ENCODE measurements at places on chromosomes 13 and 19.

GRCh38 chr13:101996954-101997353 is 404.9 kb downstream of the FGF14 start:
- DNase-seq = no peak

DNA sequence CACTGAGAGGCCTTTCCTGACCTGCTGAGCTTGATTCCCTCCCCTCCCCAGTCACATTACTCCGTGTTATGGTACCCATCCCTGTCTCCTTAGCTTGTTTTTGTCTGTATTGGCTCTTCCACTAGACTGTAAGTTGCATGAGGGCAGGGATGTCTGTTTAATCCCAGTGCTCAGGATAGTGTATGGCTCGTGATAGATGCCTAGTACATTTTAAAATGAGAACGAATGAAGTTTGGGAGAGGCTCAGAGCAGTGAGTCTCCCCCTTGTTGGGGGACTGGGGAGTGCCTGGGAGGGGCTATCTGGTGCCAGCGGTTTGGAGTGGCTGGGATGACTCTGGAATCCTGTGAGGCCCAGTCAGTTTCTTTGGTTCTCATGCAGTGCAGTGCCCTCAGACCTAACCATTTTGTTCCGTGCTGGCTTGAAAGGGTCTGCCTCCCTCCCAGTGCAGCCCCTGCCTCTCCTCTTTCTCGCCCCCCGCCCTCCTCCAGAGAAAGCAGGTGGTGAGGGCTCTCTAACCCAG is 35.5 kb downstream of the ACTN4 start:
- DNase-seq = no peak

- no peak for DNase-seq
Measured at GRCh38 chr19:38035515-38036495, 128.8 kb downstream of the SIPA1L3 start.

- no peak for DNase-seq
Measured at GRCh38 chr13:85724546-85725432, 74.4 kb downstream of the SLITRK6 start.

DNA sequence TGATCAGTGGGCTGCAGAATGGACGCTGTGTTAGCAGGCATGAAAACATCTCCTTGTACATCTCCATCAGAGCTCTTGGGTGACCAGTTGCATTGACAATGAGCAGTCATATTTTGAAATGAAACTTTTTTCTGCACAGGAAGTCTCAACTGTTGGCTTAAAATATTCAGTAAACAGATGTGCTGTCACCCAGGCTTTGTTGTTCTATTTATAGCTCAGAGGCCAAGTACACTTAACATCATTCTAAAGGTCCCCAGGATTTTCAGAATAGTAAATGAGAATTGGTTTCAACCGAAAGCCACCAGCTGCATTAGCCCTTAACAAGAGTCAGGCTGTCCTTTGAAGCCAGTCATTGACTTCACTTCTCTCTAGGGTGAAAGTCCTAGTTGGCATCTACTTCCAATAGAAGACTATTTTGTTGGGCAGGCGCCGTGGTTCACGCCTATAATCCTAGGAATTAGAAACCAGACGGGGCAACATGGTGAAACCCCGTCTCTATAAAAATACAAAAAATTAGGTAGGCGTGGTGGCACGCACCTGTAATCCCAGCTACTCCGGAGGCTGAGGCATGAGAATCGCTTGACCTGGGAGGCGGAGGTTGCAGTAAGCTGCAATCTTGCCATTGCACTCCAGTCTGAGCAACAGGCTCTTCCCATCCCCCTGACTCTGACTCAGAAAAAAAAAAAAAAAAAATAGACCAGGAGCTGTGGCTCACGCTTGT is 7.9 kb upstream of the PDE4A start:
- no peak for DNase-seq

- no peak for DNase-seq
Measured at GRCh38 chr13:84607261-84608013, 725.2 kb upstream of the SLITRK1 start.

- DNase-seq = peak; percentile 77
Measured at GRCh38 chr13:43786766-43787517, at the start of gene ENOX1. ENOX1 (minus strand) TSS chr13:43786972.

- no peak for DNase-seq
Measured at GRCh38 chr19:7665076-7665475, 3.8 kb upstream of the RETN start.

DNA sequence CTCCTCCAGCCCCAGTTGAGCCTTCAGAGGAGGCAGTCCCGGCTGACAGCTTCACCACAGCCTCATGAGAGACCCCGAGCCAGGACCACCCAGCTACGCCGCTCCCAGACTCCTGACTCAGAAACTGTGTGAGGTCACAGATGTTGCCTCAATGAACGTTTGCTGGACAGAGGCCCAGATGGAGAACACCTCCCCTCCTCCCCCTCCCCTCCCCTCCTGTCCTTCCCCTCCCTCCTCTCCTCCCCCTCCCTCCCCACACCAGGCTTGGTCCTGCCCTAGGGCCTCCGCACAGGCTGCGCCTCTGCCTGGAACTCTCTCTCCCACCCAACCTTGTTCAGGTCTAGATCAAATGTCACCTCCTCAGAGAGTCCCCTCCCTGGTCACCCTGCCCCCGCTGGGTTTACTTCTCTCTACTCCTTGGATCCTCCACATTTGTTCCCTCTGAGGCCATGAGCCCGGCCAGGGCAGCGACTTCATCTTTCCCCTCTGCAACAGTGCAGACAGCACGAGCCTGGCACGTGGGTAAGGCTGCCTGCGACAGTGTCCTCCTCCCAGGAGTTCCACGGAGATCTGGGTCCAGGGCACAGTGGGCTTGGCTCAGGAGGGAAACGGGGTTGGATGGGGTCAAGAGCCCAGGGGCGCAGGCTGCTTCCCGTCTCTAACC is 17.4 kb downstream of the PIP5K1C start:
- DNase-seq = no peak

DNA sequence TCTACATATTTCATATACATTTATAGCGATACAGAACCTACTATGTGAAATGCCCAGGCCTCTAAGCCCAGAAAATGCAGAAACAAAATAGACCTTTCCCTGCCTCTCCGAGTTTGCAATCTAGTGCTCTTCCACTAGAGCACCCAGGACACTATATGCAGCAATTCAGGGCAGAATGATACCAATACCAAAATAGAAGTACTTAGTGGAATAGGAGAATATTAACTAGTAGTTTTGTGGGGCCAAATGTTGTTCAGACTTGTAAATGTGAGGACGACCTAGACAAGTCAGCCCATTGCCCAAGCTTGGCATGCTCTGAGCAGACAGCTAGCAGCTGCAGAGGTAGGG is 35.8 kb upstream of the FLT1 start:
- DNase-seq = no peak

GRCh38 chr19:35032356-35032865 is 2.1 kb downstream of the SCN1B start:
- no peak for DNase-seq

DNA sequence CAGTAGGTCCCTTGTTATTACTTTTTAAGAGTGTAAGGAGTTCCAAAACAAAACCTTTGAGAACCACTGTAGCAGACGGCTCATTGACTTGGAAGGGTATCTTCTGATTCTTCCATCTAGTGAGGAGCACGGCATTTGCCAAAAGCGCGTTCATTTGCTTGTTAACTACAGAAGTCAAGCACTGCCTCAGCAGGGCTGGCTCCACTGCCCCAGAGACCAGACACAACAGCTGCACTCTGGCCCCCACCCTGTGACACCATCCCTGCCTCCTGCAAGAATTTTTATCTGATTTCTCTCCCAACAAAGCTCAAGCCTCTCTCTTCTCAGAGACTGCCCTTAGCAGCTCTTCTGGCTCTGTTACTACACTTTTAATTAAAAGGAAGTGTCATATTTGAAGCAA is 20.7 kb upstream of the XPO4 start:
- DNase-seq = no peak

DNA sequence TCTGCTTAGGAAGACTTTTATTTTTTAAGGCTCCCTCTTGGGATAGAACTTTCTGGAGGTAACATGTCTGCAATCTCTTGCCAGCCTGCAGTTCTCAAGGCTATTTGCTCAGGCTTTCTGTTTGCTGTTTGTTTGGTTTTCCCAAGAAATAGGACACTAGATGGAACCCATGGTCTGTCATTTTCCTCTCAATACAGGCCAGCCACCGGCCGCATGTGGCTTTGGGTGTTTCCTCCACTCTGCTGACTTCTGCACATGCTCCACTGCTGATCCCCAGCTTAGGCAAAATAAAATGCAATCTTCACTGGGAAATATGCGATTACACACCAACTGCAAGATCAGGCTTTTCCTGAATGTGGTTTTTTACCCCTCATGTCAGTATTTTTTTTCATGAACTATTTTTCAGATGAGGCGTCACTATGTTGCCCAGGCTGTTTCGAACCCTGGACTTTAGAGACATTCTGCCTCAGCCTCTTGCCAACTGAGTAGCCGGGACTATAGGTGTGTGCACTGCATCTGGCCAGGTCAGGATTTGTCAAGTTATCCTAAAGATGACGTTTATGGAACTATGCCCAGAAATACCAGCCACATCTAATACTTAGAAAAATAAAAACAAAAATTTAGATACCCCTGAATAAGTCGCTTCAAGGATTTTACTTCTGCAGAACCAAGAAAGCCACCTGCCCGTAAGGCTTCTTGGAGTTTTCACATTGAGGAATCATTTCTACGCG is 94.3 kb upstream of the PABPC3 start:
- no peak for DNase-seq

DNA sequence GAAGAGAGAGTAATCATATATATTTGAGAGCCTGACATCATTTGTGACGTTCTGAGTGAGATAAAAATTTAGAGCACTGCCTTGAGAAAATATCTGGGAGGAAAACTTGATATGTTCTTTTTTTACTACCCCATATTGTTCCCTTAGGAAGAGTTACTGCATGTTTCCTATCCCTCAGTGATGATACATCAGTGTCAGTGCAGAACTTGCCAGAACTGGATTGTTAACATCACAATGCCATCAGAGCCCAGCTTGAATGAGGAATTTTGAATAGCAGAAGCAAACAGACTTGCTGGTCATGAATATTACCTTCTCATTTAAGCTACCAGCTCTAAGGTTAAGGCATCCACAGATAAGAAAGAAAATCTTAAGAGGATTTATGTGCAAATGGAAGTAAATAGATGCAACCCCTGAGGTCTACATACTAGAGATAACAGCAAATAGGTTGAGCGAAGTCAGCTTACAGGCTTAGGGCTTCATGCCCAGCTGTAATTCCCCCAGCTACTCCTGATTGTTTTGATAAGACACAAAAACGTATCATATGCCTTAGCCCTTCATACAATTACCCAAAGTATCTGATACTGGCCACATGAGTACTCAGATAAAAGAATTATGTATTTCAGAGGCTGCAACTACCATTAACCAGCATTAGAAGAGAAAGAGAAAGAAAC is 313.7 kb upstream of the ATXN8OS start:
- DNase-seq = no peak

- no peak for DNase-seq
Measured at GRCh38 chr19:51531349-51532315, at the start of gene SIGLEC6. SIGLEC6 (minus strand) TSS chr19:51531670; CDS start chr19:51531648, 22 bp downstream.

GRCh38 chr13:34672631-34673030 is 269.4 kb upstream of the NBEA start:
- DNase-seq = no peak
